NCI-H2029 (cell line): ENCODE measurements at places on chromosomes 2 and 18.

DNA sequence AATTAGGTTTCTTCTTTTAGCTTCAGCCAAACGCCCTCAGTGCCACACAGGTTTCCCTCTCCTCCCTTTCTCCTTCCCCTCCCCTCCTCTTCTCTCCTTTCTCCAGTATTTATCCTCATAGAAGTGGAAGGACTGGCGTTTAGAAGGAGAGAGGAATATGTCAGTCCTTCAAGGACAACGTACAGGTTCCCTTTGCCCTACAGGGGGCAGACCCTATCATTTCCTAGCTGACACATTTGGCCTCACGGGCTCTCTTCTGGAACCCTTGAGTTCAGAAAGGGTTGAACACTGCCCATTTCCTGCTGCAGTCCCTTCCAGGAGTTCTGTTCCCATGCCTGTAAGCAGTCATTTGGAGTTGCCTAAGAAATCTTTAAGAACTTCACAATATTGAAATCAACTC lies 46.1 kb downstream of the CDCA7 start:
- no peak for DNase-seq

GRCh38 chr2:165406173-165406572 lies 63.3 kb upstream of the CSRNP3 start:
- no peak for DNase-seq

- peak; percentile 77 for DNase-seq
Observed at GRCh38 chr2:96773922-96774321, 13.2 kb downstream of the CNNM4 start.

GRCh38 chr2:233530381-233530780 lies 36.2 kb downstream of the USP40 start:
- DNase-seq = no peak

DNA sequence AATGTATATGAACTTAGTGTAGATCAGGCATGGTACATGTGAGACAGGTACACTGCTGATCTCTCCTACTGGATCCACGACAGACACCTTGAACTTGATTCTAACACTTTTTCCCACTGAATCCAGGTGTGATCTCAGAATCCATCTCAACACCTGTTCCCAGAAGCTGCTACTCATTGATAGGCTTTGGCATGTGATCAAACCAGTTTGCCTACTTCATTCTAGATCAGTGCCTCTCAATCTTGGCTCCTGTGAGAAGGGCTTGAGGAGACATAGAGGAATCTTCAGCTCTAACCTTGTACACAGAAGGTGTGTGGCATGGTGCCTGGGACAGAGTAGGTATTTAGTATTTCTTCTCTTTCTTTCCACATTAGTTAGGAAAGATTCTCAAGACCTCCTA lies 212.3 kb upstream of the ATP5MC3 start:
- DNase-seq = no peak

DNA sequence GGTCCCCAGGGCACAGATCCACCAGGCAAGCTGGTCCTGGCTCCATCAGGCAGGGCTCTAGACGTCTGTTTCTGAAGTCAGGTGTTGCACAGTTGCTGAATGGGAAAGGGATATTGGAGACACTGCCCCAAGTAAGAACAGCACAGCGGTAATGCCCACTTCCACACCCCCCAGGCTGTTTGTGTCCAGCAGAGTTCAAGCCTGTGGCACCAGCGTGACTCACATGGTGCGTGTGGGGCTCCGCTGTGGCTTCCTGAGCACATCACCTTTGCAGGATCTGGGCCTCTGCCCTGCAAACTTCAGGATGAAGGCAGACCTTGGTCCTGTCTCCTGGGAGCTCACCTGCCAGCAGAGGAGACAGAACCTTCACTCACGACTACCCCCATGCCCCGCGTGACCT lies 203.3 kb downstream of the TFCP2L1 start:
- no peak for DNase-seq

GRCh38 chr18:48557640-48558174 lies 18.9 kb downstream of the CTIF start:
- no peak for DNase-seq

DNA sequence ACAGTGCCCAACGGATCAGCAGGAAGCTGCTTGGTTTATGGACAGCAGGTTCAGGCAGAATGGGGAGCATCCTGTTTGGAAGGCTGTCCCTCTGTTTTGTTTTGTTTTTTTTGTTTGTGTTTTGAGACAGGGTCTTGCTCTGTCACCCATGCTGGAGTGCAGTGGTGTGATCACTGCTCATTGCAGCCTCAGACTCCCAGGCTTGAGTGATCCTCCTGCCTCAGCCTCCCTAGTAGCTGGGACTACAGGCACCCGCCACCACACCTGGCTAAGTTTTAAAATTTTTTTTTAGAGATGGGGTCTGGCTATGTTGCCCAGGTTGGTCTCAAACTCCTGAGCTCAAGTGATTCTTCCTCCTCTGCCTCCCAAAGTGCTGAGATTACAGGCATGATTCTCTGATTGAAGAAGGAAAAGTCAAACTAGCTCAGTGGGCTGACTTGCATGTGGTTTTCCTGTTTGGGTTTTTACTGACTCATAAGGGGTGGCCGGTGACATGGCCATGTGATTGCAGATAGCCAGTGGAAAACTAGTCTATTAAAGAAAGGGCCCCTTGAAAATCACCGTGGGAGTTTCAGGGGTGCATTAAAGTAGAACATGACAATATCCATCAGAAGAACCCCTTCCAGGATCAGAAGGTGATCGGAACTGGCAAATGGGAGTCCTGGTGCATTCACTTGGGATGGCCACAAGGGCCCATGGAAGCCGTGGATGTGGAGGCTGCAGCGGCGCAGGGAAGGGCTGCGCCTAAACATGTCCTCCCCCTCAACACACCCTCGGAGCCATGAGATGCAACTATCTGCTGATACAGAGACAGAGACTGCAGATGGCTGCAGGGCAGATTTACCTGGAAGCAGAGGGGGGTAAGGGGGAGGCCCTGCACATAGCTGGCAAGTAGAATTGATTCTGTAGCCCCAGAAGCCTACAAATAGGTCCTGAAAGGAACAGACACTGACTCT lies 26.5 kb downstream of the AQP12B start:
- no peak for DNase-seq

DNA sequence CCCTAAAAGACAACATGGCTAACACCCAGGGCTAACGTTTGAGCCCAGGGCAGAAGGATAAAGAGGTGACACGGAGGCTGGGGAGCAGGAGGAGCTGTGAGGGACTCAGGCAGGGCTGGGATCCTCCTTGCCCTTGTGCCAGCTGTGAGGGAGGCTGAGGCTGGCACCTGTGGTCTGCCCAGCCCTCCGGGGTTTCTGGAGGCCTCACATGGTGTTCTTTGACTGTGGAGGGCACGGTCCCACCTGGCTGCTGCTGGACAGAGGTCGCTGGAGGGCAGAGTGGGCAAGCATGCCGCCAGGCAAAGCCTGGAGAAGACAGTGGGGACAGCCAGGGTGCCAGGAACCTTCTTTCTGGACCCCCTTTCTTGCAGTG lies 26.8 kb upstream of the CNNM3 start:
- DNase-seq = no peak

DNA sequence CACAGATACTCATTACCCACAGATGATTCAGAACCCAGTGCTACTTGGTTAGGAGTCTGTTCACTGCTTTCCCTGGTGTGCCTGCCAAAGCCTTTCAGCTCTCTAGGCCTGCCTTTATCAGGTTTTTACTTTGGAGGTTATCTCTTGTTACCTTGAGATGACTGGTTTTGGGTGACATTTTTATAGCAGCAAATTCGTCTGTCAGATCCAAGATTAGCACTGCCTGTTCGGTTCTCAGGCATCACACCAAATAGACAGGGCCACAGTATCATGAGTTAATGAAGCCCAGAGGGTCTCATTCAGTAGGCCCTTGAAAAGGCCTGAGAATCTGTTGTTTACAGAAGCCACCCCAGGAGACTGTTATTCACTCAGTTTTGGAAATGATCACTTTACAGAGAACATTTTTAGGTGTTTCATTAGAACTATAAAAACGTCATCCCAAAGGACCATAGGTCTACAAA lies 121.2 kb downstream of the OSBPL6 start:
- DNase-seq = no peak

DNA sequence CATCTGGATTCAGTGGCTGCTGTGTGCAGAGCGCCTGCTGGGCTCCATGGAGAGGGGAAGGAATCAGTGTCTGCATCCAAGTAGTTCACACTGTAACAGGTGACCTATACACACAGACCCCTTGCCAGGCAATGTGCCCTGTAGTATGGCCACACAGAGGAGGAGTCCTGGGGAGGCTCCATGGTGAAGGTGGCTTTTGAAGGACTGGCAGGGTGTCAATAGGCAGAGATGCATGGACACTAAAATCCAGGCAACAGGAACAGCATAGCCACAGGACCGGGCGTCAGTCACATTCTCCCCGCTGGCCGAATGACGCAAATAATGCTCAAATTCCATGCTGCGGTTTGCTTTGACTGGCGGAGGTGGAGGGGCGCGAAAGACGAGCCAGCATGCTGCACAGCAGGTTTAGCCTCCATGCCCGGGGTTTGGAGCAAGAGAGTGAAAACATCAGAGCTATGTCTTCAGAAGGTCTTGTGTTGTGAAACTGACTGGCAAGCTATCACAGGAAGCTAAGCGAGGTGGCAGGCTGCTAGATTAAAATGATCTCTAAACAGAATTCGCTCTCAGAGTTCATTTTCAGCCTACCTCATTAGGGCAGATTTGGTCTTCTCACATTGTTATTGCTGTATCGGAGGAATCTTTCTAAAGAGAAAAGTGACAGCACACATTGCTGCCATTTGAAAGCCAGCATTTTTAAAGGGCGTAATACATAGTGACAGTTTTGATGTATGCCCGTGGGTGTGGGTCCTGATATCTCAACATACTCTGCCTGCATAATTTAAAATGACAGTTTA lies 1.2 kb upstream of the CHMP1B start:
- peak; percentile 30 for DNase-seq

GRCh38 chr2:2849464-2850217 lies 518.6 kb upstream of the MYT1L start:
- DNase-seq = no peak

- DNase-seq = no peak
Observed at GRCh38 chr2:95061601-95062183, 36.2 kb downstream of the MAL start.

- no peak for DNase-seq
Observed at GRCh38 chr18:78978349-78979055, 1.1 kb upstream of the SALL3 start.

DNA sequence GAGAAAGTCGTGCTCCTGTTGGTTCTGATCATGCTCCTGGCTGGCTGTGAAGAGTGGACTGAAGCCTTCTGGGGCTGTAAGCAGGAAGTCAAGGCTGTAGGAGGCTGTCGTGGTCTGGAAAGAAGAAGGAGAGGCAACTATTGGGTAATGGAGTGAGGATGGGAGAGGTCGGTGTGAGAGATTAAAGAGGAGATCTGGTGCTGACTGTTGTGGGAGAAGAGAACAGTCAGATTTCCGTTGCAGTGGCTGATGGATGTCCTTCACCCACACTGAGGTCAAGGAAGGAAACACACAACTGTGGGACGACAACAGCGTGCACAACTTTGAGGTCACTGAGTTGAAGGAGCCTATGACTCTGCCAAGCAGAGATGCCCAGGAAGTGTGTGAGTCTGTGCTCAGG lies 2.8 kb upstream of the PSMD1 start:
- no peak for DNase-seq

GRCh38 chr2:232530626-232531260 lies 4.8 kb downstream of the CHRND start:
- no peak for DNase-seq

GRCh38 chr18:28425886-28426285 lies 249.0 kb upstream of the CDH2 start:
- DNase-seq = no peak

DNA sequence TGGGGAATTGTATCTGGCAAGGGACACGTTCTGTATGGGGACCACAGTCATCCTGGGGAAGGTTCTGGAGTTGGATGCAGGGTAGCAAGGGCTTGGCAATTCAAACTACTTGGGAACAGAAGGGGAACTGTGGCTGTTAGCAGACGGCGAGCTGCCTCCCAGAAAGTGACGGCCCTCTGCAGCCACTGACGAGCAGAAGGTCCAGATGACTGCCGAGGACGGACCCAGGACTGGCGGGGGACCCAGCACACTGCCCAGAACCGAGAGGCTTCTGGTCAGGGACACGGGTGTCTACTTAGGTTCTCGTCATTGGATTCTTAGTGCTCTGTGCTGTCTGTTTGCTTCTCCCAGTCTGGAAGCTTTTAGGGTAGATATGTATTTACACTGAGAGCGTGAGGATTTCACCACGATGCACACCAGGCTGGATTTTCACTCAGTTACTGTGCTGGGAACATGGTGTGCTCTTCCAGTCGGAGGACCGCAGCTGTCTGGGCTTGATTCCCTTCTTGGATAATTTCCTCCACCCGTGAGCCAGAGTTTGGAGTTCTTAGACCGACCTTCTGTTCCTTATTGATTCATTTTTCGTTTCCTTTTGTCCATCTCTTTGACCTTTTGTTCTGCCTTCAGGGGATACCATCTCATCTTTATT lies 13.4 kb downstream of the GPR35 start:
- no peak for DNase-seq

- peak; percentile 19 for DNase-seq
Observed at GRCh38 chr18:57898506-57899124, 95.5 kb upstream of the ATP8B1 start.

DNA sequence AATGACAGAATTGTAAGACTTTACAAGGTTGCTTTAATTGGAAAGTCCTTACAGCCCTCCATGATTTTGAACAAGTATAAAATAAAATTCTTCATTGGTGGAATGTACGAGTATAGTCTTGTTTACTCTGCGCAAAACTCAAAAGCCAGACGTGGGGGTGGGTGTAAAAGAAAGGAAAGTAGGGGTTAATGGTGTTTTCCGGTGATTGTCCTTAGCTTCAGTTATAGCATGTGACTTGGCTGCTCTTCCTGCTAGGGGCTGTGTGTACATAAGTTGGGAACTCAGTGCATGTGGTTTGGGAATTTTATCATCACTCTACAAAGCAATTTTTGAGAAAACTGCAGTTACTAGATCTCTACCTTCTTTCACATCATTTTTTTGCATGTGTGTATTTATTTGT lies 82.4 kb upstream of the CAVIN2 start:
- no peak for DNase-seq

DNA sequence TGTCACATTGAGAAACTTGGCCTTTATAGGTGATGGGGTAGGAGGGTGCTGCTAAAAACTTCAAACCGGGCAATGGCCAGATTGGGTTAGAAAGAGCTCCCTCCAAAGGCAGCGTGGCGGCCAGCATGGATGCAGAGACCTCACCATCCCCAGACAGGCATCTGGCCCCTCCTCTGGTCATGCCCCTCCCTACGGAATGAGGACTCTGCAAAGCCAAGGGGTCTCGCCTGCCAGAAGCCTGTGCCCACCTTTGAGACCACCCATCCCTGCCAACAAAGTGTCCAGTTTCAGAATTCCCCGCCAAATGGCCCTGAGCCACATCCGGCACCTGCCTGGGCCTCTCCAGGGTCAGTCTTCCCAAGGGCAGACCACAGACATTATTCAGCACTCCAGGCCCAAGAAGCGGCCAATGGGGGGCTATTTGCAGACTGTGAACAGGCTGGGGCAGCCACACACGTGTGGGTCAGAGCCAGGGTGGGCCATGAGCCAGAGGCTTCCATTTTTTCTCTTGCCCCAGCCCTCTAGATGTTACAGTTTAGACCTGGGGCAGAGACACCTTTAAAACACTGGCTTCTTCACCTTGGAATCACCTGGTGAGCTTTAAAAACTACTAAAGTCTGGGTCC lies 4.2 kb upstream of the ATP6V1B1 start:
- DNase-seq = no peak
